ENCODE measurements at places on chromosomes 5 and 9.

DNA sequence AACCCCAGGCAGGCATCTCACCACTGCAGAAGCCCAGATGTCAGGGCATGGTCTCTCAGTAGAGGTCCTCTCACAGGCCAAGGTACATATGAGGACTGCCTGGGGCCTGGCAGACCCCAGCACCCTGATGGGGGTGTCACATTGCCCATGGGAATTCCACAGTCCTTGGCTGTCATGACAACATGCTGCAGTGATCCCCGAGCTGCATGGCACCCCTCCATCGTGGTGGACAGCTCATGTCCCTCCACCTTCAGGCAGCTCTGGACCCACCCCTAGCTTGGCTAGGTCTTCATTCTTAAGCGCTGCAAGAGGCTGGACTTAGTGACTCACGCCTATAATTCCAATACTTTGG, 74.1 kb upstream of the LRRTM2 start:
- DNase-seq: no peak

DNA sequence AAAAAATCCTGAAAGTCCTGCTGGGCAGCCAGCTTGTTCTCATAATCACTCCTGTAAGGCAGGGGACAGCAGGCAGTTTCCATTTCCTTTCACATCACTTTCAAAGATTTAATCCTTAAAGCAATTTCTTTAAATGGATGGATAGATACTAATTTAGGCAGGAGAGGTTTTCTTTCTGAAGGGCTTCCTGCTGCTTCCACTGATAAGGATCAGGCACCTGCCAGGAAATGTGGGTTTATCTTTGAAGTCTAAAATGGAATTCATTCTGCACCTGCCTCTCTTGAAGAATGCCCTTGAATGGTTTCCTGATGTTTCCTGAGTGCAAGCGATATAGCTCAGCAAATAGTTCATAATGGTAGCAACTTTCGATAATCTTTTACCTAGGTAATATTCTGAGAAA, 64.5 kb downstream of the STARD4 start:
- no peak for DNase-seq

DNA sequence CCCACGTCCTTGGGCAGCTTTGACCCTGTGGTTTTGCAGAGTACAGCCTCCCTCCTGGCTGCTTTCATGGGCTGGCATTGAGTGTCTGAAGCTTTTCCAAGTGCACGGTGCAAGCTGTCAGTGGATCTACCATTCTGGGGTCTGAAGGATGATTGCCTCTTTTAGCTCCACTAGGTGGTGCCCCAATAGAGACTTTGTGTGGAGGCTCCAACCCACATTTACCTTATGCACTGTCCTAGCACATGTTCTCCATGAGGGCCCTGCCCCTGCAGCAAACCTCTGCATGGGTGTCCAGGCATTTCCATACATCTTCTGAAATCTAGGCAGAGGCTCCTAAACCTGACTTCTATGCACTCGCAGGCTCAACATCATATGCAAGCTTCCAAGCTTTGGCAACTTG, 644.2 kb upstream of the CDH9 start:
- no peak for DNase-seq

- no peak for DNase-seq
Observed at GRCh38 chr5:93845376-93845775, 104.0 kb upstream of the POU5F2 start.

Measured in stimulated activated CD8-positive, alpha-beta memory T cell treated with anti-CD3 and anti-CD28 coated beads, Interleukin-4, amount 100 ng/mL, for 1 hour (primary cell).